ENCODE measurements at places on chromosomes 7 and 10.

DNA sequence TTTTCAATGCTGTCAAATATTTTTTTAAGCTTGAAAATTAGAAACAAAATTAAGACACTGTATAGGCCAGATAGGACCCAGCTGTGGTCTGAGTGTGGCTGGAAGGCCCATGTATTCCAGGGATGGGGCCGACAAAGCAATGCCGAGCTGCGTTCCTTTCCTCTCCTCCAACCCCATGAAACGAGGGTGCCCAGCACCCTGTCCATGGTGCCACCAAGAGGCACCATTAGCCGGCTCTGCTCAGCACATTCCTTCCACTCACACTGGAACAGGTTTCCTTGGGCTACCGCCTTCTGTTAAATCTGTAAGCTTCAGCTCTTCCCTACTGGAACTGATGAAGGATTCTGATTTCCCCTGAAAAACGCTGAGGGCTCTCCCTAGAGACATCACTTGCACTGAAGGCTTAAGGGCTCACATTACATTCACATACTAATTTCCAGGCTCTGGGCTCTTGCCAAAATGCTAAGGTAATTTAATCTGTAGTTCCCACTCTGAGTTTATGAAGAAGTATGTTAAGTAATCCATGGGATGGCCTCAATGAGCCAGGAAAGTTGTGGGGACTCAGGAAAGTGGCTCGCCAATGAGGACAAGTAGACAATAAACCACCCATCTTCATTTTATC, 73.7 kb upstream of the CAMK2B start:
- no peak for DNase-seq

DNA sequence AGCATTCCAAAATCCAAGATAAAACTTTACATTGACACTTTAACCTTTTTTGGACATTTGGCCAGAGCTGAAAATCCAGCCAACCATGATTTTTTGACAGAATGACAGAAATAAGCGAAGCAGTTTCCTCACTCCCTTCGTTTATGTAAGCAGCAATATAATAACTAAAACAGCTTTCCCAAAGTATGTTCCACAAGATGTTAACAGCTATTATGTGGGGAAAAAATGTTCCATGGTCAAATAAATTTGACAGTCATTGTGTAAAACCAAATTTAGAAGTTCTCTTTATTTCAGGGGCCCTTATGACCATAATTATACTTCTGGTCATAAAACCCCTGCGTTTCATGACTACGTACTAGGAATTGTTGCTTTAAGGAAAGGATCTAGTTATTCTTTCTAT, 416.5 kb downstream of the MAGI2 start:
- no peak for DNase-seq

- no peak for DNase-seq
These were observed 96.2 kb downstream of the GLCCI1 start for GRCh38 chr7:8064828-8065227.

DNA sequence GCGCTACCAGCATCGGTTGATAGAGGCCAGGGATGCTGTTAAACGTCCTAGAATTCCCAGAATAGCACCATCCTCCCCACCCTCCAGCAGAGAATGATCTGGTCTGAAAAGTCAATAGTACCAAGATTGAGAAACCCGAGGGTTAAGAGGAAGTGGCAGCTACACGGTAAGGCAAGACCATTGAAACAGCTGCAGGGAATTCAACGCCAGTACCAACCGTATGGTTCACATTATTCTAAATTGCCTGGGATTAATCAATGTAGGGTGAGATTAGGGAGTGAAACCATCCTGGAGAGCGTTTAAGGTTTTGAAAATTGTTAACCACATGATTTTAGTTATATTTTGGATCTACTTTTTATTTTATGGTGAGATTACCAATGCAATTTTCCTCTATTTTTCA, 352.2 kb downstream of the PRPF18 start:
- no peak for DNase-seq

DNA sequence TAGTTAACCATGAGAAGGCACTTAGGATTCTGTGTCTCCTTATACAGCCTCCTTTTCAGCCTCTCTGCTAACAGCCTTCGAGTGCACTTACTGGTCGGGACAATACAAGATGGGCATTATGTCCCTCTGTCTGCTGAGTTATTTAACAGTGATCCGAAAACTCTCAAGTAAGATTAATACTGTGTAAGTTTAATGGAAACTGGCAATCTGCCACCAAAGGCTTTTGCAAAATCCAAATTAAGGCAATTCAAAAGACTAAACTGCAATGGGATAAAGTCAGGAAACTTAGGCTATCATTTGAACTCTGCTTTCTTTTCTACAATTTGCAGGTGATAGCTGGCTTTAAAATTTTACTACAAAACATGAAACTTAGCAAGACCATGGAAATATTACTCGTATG, 477.8 kb downstream of the TFEC start:
- no peak for DNase-seq

DNA sequence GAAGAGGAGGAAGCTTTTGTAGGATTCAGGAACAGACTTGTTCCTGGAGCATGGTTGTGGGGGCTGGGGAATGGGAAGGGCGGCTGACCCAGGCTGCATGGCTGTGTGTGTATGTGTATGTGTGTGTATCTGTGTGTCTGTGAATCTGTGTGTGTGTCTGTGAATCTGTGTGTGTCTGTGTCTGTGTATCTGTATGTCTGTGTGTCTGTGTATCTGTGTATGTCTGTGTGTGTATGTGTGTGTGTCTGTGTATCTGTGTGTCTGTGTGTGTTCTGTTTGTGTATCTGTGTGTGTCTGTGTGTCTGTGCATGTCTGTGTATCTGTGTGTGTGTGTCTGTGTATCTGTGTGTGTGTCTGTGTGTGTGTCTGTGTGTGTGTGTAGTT, 6.6 kb upstream of the STX1A start:
- no peak for DNase-seq

GRCh38 chr10:97684866-97685394, 2.1 kb downstream of the AVPI1 start:
- no peak for DNase-seq

- no peak for DNase-seq
These were observed 19.8 kb upstream of the TOMM7 start for GRCh38 chr7:22842383-22842941.

GRCh38 chr7:28112012-28112411, 68.6 kb downstream of the JAZF1 start:
- DNase-seq = no peak

- no peak for DNase-seq
These were observed 704 bp downstream of the ZNRF2 start for GRCh38 chr7:30285067-30285535.

GRCh38 chr10:119116326-119116951, 12.5 kb downstream of the DENND10 start:
- DNase-seq = no peak

GRCh38 chr10:108861181-108861754, 1062.0 kb downstream of the XPNPEP1 start:
- DNase-seq = no peak

DNA sequence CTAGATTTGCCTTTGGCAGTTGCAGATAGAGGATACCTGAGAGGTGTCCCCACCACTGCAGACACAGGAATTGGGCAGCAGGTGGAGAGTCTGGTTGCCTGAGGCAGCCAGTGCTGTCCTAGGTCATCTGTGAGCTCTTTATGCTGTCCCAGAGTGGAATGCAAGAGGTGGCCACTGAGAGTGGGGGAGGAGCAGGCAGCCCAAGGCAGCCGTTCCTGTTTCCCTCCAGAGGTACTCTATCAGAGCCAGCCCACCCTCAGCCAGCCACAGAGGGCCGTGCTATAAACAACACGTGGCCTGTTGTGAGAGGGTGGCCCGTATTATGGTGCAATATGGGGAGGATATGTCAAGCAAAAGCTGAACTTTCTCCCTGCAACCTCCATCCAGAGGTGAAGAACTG, 8.5 kb downstream of the LRRC18 start:
- DNase-seq = no peak

DNA sequence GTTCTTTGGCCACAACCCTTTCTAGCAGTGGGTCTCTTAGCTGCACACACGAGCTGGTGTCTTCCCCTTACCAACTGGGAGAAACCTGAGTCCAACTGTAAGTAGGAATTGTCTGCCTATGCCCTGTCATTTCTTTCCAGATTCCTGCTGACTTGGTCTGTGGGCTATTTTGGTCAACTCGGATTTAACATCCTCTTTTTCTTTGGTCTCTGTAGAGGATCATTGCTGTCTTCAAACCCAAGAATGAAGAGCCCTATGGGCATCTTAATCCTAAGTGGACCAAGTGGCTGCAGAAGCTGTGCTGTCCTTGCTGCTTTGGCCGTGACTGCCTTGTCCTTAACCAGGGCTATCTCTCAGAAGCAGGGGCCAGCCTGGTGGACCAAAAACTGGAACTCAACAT, 10.3 kb downstream of the PI4K2A start:
- no peak for DNase-seq

DNA sequence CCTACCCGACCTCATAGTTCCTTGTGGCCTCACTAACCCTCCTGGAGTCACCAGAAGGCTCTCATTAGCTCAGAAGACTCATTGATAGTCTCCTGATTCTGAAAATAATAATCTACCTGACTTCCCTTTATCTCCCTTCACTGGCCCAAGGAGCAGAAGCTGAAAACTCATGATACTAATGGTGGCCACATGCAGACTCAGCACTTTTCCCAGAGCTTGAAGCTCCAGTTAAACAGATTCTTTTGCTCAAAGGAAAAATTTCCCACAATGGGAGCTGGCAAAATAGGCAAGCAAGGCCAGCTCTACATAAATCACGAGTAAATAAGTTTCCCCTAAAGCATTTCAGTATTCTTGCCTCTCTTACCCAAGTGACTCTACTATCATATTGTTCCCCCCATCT, 8.2 kb downstream of the NAPEPLD start:
- DNase-seq = no peak

- no peak for DNase-seq
These were observed 398.8 kb upstream of the IGFBP3 start for GRCh38 chr7:46319841-46320240.

GRCh38 chr7:41979834-41980307, 257.1 kb downstream of the GLI3 start:
- no peak for DNase-seq

GRCh38 chr7:110246118-110246517, 844.8 kb upstream of the LRRN3 start:
- no peak for DNase-seq

DNA sequence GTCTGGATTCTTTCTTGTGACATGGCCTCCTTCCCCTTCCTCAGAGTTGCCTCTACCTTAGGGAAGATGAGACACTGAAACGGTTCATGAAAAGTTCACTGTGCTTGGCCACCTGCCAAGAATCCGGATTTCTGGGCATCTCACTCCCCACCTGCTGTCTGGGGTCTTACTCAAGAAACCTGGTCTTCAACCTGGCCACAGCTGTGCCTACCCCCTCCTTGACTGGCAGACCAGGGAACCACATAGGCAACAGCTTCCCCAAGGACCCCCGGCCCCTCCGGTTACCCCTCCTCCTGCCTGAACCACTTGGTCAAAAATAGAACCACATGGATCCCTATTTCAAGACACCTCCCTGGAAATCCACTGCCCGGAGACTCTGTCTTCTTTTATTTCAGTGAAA, 58.7 kb upstream of the NANOS1 start:
- no peak for DNase-seq

DNA sequence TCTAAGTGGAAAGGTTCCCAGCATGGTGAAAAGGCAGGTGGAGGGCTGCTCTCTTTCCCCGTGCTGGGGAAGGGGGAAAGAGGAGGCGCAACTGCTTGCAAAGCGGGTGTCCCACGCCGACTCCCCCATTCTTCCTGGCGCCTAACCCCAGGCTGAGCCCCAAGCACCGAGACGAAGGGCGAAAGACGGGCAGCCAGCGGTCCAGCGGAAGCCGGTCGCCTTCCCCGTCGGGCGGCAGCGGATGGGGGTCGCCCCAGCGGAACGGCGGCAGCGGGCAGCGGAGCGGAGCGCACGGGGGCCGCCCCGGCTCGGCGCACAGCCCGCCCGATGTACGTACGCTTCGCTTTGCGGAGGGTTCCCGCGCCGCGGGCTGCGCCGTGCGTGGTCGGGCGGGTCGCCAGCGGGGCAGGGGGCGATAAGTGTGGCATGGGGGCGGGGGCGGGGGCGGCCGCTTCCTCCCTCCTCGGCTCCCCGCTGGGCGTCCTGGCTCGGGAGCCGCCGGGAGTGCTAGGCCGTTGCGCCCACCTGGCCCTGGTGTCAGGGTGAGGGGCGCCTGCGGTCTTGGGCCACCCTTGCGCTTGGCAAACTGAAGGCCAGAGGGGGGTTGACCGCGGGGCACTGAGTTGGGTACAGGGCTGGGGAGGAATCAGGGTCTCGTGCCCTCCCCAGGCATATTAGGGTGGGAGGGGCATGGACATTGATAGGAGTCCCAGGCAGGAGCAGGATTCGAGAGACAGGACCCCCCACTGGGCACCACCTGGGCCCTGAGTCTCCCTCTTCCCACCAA, 35.2 kb upstream of the HSPB1 start:
- DNase-seq = no peak

DNA sequence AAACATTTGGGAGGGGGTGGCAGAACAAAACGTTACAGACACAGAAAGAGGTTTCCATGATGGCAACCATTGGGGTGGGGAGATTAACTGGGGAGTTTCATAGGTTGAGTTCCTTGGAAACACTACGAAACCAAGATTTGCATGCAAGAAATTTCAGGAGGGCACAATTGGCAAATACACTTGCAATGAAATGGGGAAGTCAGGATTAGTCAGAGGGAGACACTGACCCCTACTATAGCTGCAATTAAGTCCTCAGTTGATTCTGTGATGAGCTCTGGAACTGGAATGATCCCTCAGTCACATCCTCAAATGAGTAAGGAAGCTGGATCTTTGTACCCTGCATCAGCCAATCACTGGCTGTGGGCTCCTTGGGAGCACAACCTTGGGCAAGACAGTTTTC, 22.1 kb downstream of the CPEB3 start:
- DNase-seq = no peak

GRCh38 chr10:119723624-119724023, 2.2 kb upstream of the INPP5F start:
- no peak for DNase-seq

- no peak for DNase-seq
These were observed 10.0 kb downstream of the TMEM120A start for GRCh38 chr7:75984130-75985008.

DNA sequence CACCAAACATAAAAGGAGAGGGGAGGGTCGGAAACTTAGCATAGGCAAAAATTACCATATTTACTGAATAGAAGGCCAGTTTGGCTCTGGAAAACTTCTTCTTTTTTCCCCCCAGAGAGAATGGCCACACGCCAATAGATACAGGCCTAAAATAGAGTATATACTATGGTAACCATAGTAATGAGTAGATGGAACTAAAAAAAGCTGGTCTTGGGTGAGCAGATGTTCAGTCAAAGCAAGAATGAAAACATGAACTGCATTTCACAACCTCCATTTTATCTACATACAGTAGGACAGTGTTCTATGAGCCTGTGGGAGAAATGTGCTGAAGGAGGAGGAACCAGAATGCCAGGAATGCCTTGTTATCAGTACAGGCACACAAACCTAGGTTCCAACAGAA, 141.7 kb upstream of the SEMA3A start:
- no peak for DNase-seq

- no peak for DNase-seq
These were observed 11.4 kb downstream of the DLD start for GRCh38 chr7:107902381-107902780.

- DNase-seq = no peak
These were observed 26.4 kb downstream of the STEAP1 start for GRCh38 chr7:90180649-90181048.

Data from hematopoietic multipotent progenitor cell treated with erythropoietin and hydrocortisone succinate and interleukin-3 and kit ligand, for 17 days (in vitro differentiated cells).